ENCODE measurements at places on chromosomes 1 and 21.

- no peak for DNase-seq
Measured at GRCh38 chr1:203481196-203481595, 5.6 kb downstream of the PRELP start.

DNA sequence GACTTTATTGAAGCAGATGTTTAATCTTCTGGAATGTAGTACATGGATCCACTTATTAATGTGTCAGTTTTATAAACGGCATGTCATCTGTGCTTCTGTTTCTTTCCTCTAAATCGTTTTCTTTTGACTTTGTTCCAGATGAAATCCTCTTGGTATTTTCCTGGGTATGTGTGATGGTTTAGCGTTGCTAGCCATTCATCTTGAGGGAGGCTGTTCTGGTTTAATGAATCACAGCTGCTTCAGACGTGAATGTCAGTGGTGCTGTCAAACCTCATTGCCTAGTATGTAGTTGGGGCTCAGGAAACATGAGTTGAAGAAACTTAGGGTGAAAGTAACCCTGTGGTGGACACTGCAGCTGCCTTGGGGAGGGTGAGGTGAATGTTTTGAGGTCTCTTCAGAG, 33.2 kb downstream of the KCNK1 start:
- peak; percentile 38 for DNase-seq

- DNase-seq, result no peak
Measured at GRCh38 chr1:111202707-111203623, 2.5 kb upstream of the DENND2D start.

- DNase-seq, result no peak
Measured at GRCh38 chr1:21575351-21575942, 66.2 kb downstream of the ALPL start.

- peak; percentile 68 for DNase-seq
Measured at GRCh38 chr1:170694172-170694926, 30.4 kb downstream of the PRRX1 start.

- peak; percentile 31 for DNase-seq
Measured at GRCh38 chr21:17196623-17197022, 316.2 kb upstream of the CXADR start.

DNA sequence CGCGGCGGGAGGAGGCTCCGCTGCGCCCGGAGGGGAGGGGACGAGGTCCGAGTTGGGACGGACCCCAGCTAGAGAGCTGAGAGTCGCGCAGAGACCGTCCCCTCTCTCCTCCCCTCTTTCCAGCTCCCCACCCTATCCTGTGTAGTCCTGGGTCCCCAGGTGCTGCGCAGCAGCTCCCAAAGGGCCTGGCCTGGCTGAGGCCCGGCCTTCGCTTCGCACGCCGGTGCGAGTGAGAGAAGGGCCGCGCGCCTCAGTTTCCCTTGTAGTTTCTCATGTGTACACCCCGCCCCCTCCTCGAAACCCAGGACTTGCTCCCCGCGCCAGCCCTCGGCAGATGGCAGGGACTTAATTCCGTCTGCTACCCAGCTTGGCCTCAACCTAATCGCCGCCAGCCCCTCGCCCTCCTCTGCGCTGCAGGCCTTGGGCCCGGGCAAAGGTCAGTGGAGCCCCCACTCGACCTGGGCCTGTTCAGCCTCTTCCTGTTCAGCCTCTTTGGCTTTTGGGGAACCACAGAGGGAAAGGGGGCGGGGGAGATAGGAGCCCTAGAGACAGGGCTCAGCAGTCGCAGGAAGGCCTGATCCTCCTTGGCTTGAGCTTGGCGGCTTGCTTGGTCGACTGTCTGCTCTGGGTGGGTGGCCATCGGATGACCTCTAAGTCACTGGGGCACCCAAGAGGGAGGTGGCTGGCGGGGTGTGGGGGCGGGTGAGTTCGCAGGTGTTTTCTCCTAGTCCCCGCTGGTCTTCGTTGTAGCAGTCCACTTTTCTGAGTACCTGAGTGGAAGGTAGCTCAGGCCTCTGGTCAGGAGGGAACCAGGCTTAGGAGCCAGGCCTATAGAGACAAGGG, 1.0 kb downstream of the ZNF687 start:
- peak; percentile 29 for DNase-seq

GRCh38 chr1:233487408-233487807, 126.5 kb upstream of the KCNK1 start:
- DNase-seq, result no peak

DNA sequence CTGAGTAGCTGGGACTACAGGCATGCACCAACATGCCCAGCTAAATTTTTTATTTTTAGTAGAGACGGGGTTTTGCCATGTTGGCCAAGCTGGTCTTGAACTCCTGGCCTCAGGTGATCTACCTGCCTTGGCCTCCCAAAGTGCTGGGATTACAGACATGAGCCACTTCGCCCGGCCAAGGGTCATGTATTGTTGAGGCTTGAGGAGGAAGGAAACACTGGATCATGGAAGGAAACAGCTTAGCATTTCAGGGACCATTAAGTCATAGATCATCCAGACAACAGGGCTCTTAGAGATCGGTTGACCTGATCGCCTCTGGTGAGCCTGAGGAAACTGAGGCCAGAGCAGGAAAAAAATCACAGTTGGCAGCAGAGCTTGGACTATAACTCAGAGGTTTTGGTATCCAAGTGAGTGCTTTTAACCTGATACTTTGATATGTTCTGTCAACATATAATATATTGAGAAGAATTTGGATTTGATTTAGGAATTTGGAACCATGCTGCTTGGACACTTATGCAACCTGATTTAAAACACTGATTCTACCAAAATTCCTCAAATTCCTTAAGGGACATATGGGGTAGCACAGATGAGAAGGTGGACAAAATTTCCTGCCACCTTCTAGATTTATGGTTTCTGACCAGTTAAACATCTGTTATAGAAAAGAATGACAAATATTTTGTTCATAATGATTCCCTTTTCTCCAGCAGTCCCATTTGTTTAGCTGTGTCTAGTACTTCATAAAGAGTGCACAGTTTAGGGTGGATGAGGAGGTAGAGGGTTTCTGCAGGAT, 13.1 kb upstream of the BMP8A start:
- DNase-seq, result no peak

DNA sequence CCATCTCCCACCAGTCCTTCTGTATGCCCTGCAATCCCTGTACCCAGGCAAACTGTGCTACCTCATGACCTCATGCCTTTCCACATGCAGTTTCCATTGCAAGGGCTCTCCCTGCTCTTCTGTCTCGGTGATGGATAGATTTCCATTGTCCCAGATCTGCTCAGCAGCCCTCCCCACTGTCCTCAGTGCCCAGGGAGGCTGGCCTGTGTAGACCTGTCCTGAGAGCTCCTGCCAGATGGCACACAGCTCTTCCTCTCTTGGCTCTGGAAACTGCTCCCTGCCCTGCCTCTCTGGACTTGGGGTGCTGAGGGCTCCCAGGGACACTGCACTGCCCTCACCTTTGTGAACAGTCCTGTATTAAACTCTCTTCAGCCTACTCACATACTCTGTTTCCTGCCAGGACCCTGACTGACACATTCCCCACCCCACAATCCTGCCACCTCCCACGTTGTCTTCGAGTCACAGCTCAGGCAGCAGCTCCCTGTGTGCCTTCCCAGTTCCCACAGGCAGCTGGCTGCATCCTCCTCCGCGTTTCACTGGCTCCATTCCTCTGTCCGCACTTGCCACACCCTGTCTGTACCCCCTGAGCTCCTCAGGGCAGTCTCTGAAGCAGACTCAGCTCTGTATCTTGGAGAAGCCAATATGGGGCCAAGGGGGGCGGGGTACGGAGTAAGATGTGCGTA, 57.0 kb downstream of the SPATA46 start:
- DNase-seq, result peak; percentile 13

DNA sequence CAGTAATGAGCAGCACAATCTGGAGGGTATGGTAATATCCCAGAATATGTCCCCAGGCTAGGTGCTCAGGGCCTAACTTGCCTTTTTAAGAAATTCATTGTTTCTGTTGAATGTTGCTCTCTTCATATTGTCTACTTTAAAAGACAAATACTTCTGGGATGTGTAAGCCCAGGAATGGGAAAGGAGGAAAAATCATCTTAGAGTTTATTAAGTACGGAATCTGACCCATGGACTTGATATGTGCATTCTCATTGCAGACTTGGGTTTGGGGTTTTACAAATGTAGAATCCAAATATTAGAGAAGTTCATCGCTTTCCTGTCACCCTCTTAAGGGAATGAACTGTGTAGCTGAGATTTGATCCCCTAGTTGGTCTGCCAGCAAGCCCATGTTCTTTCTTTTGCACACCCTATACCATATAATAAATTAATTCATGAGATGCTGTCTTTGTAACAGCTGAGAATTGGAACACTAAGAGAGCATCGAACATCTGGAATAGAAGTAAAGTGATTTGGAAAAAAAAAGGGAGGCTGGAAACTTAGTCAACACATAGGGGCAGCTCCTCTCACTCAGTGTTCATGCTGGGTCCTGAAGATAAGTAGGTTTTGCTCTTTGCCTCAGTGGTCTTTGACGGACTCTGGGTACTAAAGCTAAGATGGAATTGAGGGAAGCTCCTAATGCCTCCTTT, 235.8 kb upstream of the C1orf105 start:
- peak; percentile 77 for DNase-seq

DNA sequence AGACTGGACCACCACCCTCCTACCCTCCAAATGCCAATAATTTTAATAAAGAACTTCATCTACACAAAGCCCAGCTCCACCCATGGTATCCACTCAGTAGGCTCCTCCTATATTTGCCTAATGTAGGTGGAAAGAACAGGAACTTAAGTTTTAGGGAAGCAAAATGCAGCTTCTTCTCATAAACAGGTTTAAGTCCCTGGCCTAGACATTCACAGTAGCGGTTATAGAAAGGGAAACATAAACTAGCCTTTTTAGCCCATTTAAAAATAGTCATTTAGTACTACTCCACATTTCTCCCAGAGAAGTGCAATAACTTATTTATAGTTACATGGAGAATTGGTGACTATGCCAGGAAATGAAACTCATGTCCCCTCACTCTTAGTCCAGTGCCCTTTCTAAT, 56.6 kb upstream of the CPLANE2 start:
- DNase-seq, result no peak

- DNase-seq, result no peak
Measured at GRCh38 chr1:69421286-69421685, 146.4 kb upstream of the LRRC7 start.

DNA sequence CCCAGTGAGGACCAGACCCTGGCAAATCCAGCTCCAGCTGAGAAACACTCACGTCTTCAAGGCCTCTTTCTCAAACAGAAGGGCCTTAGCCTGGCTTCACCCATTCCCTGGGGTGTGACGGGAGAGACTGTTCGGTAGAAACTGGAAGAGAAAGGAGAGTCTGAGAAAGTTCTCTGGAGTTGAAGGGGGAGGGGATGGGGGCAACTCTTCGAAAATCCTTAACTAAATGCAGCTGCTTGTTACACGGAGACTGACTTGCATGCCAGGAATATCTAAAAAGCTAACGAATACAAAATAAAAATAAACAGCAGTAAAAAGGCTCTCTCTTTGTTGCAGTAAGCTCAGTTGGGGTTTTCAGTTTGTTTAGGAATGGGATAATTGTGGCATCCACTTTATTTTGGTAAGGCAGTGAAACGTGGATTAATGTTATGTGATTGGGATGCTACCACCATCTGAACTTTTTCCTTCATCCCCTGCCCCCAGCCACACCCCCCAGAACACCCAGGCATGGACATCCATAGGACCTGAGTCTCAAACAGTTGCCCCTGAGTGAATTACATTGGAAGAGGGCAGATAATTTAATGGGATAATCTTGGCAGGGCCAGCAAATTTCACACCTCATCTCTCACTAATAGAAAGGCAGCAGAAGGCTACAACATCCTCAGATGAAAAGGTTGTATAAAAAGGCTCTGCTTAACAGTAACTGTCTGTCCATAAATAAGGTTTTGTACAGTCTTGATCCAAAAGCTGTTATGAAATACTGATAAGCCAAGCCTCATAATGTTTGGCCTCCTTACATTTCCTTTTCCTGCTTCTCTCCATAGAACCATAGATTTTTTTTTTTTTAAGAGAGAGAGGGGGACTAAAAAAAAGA, 5.8 kb downstream of the ROR1 start:
- peak; percentile 50 for DNase-seq

GRCh38 chr1:201265756-201266155, 17.6 kb upstream of the PKP1 start:
- no peak for DNase-seq

DNA sequence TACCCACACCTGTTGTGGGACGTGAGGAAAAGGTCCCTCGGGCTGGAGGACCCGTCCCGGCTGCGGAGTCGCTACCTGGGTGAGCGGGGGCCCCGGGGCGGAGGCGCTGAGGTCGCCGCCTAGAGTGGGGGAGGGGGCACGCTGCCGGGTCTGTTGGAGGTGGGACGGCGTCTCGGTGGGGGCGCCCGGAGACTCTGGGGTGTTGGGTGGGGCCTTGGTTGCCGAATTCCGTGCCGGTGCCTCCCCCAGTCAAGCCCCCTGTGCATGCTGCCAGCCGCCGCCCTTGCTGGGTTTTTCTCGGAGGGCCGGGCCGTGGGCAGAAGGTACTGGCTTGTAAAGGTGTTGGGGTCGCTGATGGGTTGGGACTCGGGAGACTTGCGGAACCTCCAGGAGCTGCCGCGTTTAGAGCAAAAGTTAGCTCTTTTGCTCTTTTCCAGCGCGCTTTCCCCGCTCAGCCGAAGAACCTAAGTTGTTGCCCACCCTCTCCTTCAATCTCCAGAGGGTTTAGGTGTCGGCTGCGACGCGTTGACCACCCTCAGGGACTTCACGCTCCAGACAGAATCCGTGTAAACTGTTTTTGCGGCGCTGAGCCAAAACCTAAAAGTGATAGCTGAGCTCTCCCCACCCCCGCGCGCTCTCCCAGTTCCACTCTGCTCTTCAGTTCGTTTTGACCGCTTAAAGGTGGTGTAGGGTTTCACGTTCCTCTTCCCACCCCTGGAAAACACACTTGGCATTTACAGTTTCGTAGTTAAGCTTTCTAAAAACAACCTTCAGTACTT, at the start of gene MPC2:
Gene MPC2, minus strand, starts transcription at position 143 of the 779 bp plus-strand sequence. CDS start 1,231 bp downstream, outside the sequence.
- DNase-seq, result peak; percentile 89

DNA sequence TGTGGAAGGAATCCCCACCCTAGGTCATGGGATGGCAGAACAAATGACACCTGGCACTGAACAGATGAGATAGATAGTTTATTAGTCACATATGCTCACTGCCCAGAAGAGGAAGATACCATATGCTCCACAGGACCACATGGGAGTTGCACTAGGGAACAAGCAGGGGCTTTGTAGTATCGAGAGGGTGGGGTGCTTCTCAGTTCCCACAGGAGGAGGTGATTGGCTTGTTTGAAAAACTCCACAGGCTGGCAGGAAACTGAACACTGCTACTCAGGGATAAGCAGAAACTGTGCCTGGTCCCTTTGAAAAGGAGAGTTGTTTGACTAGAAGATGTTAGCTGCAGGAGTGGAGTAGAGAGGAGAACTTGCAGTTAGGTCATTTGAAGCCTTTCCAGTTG, 31.9 kb upstream of the RXRG start:
- DNase-seq, result peak; percentile 18
